CD4-positive, CD25-positive, alpha-beta regulatory T cell (primary cell): ENCODE measurements at places on chromosomes 16 and 17.
A peak's percentile ranks its signal among the peaks of the same experiment; 100 is the strongest.

GRCh38 chr17:36705874-36706731, 104.7 kb downstream of the MRM1 start:
- DNase-seq: peak; percentile 13

DNA sequence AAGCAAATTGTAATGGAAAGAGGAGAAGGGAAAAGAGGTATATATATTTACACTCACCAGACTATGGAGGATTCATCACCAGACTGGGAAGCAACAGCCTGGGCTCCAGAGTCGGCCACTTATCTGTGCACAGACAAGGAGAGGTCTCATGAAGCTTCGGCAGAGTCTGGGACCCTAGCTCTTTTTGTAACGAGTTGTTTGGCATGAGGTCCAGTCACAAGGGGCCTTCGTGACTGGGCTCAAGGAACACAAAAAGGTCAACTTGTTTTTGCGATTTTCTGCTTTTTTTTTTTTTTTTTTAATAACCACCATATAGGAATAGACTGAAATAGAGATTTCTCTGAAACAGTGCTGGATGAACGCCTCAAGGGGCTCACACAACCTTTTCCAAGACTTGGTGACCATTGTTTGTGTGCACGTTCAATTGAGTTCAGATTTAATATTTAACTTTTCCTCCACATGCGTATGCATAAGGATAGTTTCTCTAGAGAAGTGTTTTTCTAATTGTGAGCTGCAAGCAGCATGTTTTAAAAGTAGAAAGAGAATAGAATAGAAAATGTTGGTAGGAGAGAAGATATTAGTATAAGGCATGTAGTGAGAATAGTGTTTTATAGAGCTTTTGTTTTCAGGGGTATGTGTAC, 25.8 kb downstream of the BPTF start:
- no peak for DNase-seq

GRCh38 chr16:69351309-69352027, at the start of gene TMED6:
Gene TMED6, minus strand, starts transcription at chr16:69351786. Its CDS starts 33 bp downstream, at chr16:69351753.
- no peak for DNase-seq

GRCh38 chr16:5175266-5175665, 77.7 kb upstream of the EEF2KMT start:
- no peak for DNase-seq

DNA sequence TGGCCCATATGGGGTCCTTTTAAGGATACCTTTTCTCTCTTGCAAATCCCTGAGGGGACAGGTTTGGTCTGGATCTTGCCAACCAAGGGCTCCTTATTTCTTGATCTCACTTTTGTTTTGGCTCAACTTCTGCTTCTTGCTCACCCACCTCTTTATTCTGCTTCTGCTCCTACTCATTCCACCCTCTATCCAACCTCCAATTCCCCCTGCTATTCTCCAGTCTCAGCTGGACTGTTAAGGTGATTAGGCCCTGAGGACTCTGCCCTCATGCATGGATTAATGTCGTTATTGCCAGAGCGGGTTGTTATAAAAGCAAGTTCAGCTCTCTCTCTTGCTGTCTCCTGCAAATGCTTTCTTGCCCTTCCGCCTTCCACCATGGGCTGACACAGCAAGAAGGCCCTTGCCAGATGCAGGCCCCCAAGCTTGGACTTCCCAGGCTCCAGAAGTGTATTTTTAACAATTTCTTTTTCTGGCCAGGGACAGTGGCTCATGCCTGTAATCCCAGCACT, 29.8 kb downstream of the LAT start:
- DNase-seq: no peak

- no peak for DNase-seq
Observed at GRCh38 chr16:15613676-15614075, 29.3 kb downstream of the MARF1 start.

GRCh38 chr16:54444851-54445458, 158.4 kb upstream of the IRX3 start:
- DNase-seq: no peak

DNA sequence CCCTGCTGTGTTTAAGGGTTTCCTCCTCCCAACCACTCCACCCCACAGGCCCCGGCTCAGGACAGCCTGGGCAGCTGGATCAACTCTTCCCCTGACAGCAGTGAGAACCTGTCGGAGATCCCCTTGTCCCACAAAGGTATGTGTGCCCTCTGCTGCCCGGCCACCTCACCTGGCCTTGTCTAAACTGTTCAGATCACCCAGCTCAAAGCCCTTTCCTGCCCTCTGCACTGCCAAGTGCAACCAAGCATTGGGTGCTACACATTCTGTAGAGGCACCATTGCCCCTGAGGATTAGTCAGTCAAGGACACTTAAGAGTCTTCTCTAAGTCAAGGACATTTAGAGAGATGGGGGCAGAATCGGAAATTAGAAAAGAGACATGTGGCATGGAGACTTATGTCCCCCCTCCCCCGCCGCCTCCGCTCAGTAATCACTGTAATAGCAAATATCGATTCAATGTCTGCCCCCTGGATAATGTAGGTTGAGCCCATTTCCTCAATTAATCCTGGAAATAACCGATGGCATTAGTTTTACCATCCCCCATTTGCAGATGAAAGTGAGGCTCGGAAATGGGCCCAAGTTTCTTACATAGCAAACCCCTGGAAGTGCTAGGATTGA, 8.1 kb downstream of the BTBD17 start:
- DNase-seq: no peak

DNA sequence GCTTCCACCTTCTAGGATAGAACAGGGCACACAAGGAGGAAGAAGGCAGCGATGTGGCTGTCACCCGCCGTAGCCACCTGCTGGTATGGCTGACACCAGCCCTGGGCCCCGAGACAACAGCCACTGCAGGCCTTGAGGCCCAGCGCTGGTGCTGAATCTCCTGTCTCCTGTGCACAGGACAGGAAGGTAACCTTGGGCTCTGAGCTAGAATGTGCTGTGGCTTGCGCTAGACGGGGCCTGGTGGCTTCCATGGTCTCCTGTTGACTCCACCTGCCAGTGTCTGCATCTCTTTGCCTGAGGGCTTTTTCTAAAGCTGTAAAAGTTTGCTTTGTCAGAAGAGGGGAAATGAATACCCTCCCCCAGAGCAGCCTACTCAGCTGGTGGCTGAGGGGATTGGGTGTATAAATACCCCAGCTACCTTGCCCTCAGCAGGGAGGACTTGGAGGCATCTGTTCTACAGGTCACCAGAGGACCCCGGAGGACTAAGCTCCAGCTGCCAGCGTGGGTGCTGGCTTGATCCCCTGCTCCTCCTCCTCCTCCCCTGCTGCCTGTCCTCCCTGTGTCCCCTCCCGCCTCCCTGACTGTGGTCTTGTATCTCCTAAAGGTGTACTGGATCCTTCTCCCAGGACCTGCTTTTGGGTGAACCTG, 76.1 kb upstream of the SDK2 start:
- DNase-seq: no peak

- DNase-seq: no peak
Observed at GRCh38 chr17:77635176-77635575, 323.3 kb upstream of the TNRC6C start.

DNA sequence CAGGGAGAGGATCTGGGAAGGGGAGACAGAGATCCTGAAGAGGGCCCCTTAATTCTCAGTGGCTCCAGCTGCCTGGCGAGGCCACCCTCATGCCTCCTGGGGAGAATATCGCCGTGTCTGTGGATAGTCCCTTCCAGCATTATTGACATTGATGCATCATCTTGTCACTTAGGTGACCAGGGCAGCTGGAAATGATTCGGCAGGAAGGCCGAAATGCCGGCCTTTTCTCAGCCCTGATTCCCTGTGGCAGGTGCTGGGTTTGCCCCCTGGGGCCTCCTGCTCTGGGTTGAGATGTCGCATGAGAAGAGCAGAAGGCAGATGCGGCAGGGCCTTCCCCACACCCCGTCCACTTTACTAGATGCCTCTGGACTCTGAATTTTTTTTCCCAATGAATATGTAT, 89.5 kb downstream of the RAP1GAP2 start:
- DNase-seq: no peak

DNA sequence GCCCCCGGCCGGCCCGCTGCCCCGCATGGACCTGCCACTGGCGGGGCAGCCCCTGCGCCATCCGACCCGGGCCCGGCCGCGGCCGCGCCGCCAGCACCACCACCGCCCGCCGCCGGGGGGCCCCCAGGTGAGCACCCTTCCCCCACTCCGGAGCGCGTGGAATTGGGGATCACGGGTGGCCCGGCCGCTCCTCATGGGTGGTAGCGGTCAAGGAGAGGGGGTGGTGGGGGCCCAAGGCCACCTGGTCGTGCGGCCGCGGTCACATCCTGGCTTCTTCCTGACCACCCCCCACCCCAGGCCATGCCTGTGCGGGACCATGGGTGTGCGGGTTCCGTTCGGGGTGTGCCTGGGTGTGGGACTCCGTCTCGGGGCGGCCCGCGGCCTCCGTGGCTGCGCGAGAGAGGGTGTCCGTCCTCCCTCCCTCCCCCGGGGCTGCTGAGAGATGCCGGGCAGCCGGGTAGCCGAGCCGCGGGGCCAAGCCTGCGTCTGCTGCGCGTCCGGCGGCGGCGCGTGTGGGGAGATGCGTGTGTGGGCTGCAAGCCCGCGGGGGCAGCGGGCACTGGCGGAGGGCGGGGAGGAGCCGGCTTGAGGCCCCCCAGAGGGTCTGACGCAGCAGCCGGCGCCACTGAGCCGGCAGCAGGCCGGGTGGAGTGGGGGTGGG, 6.8 kb downstream of the ACD start:
- no peak for DNase-seq

GRCh38 chr16:52690468-52690867, 143.5 kb upstream of the TOX3 start:
- no peak for DNase-seq
